ENCODE measurements at places on chromosomes 2 and 18.

DNA sequence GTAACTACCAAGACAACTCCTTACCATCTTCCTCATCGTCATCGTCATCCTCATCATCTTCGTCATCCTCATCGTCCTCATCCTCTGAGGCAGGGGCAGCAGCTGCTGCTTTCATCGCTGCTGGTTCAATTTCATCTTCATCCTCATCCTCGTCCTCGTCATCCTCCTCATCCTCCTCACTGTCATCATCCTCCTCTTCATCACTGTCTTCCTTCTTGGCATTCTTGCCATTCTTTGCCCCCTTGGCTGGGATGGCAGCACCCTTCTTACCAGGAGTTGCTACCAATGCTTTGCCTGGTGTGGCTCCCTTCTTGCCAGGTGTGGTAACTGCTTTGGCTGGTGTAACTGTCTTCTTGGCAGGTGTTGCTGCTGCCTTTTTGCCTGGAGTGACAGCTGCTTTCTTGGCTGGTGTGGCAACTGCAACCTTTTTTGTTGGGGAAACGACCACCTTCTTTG, 2.7 kb downstream of the NCL start:
- no peak for DNase-seq

- DNase-seq = no peak
Measured at GRCh38 chr2:119051263-119051662, 107.3 kb downstream of the C1QL2 start.

GRCh38 chr2:155679647-155680046, 652.9 kb downstream of the NR4A2 start:
- no peak for DNase-seq

- peak; percentile 63 for DNase-seq
Measured at GRCh38 chr2:75277111-75277510, 77.8 kb upstream of the TACR1 start.

- peak; percentile 83 for DNase-seq
Measured at GRCh38 chr18:59823596-59824195, 76.1 kb upstream of the PMAIP1 start.

- no peak for DNase-seq
Measured at GRCh38 chr2:58081000-58081399, 34.4 kb downstream of the VRK2 start.

DNA sequence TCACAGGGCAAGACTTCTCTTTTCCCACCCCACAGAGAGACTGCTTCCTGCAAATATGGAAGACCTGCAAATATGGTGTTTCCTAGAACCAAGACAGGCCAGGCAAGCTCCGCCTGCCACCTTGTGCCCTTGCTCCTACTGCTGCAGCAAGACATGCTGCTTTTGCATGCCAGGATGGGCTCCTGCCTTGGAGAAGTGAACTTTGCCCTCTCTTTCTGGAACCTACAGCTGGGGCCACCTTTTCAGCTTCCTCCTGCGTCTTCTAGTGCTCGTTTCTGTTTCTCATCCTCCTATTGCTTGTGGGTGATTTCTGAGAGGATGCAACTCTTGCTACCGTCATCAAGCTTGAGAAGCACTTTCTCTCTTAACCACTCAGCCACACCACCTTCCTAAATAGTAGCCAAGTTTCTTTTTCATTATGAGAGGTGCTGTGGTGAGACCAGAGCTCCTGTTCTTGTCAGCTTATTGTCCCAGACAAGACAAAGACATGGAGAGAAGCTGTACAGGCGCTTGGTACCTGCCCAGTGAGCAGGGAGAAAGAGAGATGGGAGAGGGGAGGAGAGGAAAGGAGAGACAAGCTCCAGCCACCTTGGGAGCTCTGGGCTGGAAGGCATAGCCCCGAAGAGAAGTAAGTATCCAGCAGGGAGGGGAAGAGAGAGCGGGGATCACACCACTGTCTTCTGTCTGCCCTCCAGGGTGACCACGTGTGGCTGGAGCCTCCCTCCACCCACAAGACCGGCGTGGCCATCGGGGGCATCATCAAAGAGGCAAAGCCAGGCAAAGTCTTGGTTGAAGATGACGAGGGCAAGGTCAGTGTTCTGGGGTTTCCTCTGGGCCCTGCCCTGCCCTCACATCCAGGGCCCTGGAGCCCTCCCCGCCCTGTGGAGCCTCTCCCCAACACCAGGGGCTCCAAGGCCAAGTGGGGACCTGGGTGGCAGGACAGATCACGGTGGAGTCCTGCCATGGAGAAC, 28.3 kb downstream of the MYO7B start:
- DNase-seq = no peak

DNA sequence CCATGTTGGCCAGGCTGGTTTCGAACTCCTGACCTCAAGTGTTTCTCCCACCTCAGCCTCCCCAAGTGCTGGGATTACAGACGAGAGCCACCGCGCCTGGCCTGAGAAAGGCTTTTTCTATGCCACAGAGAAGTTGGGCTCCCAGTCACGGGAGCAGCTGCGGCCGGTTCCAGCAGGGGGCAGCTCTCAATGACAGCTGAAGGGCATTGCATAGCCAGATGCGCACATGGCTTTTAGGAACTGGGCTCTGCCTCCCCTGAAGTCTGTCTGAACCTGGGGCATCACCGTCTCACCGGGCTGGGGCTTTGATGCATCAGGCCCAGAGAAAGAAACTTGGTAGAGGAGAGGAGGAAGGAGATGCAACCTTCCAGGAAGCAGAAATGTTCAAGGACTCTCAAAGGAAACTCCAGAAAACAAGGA, 84.2 kb upstream of the LAPTM4A start:
- peak; percentile 52 for DNase-seq

GRCh38 chr18:59884351-59884750, 15.4 kb upstream of the PMAIP1 start:
- no peak for DNase-seq

DNA sequence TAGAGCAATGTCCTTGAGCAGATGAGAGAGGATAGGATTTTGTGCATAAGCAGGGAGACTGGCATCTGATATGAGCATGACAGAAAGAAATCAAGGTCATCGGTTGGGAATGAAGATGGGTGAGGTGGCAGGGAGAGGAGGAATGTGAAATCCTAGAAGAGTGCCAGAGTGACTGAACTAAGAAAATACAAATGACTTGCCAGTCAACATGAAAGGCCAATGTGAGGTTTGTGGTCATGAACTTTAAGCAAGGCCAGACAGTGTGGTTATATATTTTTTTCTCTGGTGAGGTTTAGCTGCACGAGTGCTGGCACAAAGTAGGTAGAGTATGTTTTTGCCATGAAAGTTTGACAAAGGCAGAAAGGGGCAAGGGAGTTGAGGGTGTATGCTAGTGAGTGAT, 21.2 kb downstream of the QPCT start:
- peak; percentile 90 for DNase-seq

DNA sequence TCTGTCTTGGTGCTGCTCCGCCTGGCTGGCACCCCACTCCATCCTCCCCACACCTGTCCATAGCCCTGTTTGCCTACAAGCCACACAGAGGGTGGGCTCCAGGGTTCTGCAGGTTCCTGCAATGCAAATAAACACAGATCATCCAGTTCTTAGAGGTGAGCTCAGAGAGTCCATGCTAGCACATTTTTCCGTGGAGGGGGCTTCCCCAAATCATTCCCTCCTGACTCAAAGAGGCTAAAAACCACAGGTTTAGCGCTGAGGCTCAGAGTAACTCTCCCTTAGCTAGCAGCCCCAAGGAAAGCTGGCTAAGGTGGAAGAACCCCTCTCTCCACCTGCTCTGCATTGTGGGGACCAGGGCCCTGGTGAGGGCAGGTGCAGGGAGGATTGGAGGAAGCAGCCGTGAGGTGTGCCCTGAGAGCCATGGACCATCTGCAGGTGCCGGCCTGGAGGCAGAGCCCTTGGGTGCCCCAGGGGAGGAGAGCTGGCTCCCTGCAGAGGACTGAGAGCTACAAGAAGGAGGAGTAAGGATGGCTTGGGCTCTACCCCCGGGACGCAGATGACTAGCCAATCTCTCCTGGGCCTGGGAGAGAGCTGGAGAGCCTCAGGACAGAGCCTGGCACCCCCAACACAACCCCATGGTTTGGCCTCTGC, 23.8 kb upstream of the TEX44 start:
- DNase-seq = no peak

DNA sequence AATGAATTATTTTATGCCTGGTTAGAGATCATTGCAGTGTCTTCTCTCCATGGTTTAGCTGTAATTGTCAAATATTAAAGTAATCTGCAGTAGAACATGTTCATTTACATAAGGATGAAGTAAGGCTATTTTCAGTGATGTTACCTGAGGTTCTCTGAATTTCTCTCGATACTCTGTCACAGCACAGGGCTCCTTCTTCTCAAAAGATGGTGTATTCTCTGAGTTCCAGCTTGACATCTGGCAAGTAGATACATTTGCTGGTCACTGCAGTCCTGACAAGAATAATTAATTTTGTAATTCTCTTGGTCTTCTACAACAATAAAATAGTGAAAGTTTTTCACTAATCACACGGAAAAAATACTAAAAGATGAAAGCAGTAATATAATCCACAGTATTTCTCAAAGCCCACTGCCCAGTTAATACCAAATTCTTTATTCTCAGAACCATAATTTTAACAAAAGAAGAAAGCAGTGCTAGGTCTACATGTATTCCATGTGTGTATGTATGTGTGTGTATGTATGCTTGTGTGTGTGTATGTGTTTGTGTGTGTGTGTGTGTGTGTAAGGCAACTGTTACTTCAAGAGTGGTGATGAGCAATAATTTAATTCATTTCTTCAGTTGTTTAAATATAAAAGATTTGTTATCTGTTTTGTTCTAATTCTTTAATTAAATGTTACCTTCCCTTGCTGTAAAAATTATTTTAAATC, 1165.5 kb upstream of the SLC39A10 start:
- DNase-seq = no peak

DNA sequence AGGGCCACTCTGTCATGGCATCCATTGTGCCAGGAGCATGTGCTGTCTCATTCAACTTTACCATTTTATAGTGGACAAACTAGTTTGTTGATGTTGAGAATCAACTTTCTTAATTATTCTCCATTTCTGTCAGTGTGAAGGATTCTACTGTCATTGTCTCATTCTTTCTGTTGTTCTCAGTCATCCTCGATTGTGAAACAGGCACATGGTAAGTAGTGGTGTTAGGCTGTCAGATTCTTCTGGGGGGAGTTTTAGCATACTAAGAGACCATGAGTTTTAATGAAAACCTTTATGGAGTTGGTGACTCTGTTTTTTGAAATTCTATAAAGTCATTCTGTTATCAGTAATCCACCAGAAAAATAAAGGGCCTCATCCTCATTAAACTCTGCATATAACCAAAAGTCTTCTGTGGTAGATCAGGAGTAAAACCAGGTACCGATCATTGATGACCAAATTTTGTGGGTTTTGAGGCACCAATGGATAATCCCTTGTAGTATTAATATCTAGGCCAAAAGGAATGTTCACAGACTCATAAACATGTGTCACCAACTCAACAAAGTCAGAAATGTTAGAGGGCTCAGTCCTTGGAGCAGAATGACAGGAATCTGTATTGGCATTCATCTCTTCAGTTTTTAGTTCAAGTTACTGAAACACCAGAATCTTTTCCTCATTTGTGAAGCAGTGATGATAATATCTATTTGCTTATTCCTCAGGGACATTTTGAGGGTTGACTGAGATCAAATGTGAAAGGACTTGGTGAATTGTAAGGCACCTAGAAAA, 73.2 kb downstream of the CERS6 start:
- peak; percentile 13 for DNase-seq

DNA sequence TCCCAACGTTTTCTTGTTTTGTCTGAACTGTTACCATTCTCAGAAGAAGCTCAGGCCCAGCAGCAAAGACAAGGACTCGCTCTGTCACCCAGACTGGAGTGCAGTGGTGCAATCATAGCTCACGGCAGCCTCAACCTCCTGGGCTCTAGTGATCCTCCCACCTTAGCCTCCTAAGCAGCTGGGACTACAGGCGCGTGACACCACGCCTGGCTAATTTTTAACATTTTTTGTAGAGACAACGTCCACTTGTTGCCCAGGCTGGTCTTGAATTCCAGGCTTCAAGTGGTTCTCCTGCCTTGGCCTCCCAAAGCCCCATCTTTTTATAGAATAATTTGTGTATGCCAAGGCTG, 2.0 kb upstream of the SMYD5 start:
- DNase-seq = no peak

GRCh38 chr2:241156971-241157441, 6.7 kb downstream of the PPP1R7 start:
- no peak for DNase-seq

DNA sequence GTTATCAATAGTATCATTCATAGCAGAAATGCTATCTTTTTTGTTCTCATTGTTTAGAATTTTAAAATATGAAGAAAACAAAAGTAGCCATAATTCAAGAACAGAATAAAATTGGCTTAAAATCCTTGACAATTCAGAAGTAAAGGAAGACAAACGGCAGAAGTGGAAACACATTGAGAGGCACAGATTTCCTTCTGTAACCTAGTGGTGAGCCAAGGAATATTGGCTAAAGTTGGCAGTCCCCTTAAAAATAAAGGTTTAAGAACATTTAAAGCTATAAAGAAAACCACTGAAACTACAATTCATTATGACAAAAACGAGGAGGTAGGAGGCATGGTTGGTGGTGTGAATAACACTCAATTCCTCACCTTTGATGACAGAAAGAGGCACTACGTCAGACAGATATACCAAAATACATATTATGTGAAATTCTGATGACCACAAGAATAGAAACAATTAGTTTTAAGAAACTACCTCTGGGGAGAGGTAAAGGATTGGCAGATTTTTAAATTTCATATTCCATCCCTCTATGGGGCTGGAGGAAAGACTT, 42.3 kb downstream of the SFT2D3 start:
- DNase-seq = no peak

Data from M059J (cell line).